ENCODE measurements at places on chromosomes 4 and X. TPM values are rescaled to one million over a fixed set of nuclear protein-coding genes. Genes with fewer than 3 reads are reported as not detected.

The DDIT4L gene
- 6.3 TPM for total RNA-seq

GRCh38 chrX:153164733-153165132 is 14.4 kb upstream of the MAGEA1 start:
- no peaks in the 10 kb centered on the region for H3K27me3 ChIP-seq
- no peak overlapping the region for H3K4me3 ChIP-seq
- H3K4me1 ChIP-seq, result no peaks in the 10 kb centered on the region

GRCh38 chr4:114193624-114194399 is 214.4 kb upstream of the ARSJ start:
- no peak overlapping the region for H3K27ac ChIP-seq
- H3K4me3 ChIP-seq, result no peak overlapping the region
- no peaks in the 10 kb centered on the region for H3K36me3 ChIP-seq
- H3K4me1 ChIP-seq, result no peaks in the 10 kb centered on the region

The TADA2B gene
- total RNA-seq, result 13.3 TPM

- H3K4me1 ChIP-seq, result no peaks in the 10 kb centered on the region
- H3K4me3 ChIP-seq, result no peak overlapping the region
- H3K27me3 ChIP-seq, result no peaks in the 10 kb centered on the region
- H3K36me3 ChIP-seq, result no peaks in the 10 kb centered on the region
- H3K27ac ChIP-seq, result no peak overlapping the region
- DNase-seq, result no peak
These were observed 17.1 kb downstream of the RPS6KA6 start for GRCh38 chrX:84170931-84171330.

DNA sequence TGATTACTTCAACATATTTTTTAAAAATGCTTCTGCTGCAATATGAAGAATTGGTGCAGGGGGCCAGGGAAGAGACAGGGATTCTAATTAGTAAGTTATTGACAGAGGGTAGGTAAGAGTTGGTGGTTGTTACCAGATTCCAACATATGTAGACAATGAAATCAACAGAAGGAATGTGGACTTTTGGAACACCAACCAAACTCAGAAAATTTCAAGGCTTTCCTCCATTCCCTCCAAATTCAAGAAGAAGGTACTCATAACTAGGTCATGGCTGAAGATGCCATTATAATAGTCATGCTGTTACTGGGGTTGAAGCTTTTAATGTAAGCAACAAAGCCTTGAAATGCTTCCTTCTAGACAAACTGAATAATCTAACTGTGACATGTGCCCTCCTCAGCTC is 22.9 kb upstream of the CXCL13 start:
- no peaks in the 10 kb centered on the region for H3K36me3 ChIP-seq
- peaks cover 25% of the 10 kb centered on the region for H3K4me1 ChIP-seq
- no peak overlapping the region for H3K4me3 ChIP-seq
- H3K27me3 ChIP-seq, result no peaks in the 10 kb centered on the region

- DNase-seq, result no peak
- no peaks in the 10 kb centered on the region for H3K27me3 ChIP-seq
- H3K4me1 ChIP-seq, result no peaks in the 10 kb centered on the region
- H3K4me3 ChIP-seq, result no peak overlapping the region
- no peaks in the 10 kb centered on the region for H3K36me3 ChIP-seq
These were observed 42.9 kb downstream of the FRAS1 start for GRCh38 chr4:78100060-78100459.

The NDST4 gene
- total RNA-seq, result 2.2 TPM

DNA sequence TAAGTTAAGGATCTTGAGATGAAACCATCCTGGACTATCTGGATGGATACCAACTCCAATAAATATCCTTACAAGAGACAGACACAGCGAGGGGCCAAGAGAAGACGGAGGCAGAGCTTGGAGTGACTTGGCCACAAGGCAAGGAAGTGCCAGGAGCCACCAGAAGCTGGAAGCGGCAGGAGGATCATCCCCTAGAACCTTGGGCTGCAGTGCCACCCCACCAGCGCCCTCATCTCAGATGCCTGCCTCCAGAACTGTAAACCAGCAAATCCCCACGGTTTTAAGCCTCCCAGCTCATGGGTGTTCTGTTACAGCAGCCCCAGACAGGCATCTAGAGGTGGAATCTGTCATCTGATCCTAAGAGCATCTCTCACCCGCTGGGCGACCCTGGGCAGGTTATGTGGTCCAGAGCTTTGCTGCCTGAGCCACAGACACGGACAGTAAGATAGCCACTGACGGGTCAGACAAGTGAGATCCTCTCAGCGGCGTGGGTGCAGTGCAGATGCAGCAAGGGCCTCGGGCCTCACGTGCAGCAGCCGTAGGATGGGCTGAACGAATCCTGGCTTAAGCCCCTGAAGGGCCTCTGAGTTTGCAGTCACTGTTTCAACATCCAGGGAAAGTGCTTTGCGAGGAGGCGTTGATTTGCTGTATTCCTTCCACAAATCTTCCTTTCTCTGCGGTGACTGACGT is 25.1 kb upstream of the MXD4 start:
- H3K36me3 ChIP-seq, result peaks cover 4% of the 10 kb centered on the region
- no peaks in the 10 kb centered on the region for H3K27me3 ChIP-seq
- no peak overlapping the region for H3K27ac ChIP-seq
- peak; percentile 9 for DNase-seq

- no peak overlapping the region for H3K27ac ChIP-seq
- DNase-seq, result no peak
- H3K27me3 ChIP-seq, result no peaks in the 10 kb centered on the region
- H3K36me3 ChIP-seq, result no peaks in the 10 kb centered on the region
These were observed 214.6 kb downstream of the PALLD start for GRCh38 chr4:168711197-168712140.

DNA sequence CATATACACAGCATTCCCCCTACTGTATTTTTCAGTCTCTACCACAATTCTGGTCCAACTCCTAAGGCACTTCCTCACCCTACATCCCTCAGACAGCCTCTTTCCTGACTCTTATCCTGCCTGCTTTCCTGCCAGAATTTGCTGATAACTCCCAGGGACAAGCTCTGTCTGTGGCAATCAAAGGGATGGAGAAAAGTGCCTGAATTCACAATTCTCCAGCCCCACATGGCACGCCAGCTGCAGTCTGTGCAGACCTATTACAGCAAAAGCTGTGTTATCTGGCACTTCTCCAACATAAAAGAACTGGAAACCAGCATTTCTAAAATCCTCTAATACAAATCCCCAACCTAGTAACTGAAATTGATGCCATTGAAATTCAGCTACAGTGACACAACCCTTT is 404.8 kb downstream of the KLHL13 start:
- H3K36me3 ChIP-seq, result no peaks in the 10 kb centered on the region
- H3K4me1 ChIP-seq, result no peaks in the 10 kb centered on the region
- H3K27me3 ChIP-seq, result no peaks in the 10 kb centered on the region
- no peak overlapping the region for H3K27ac ChIP-seq
- DNase-seq, result no peak

- no peaks in the 10 kb centered on the region for H3K36me3 ChIP-seq
- no peaks in the 10 kb centered on the region for H3K4me1 ChIP-seq
- H3K27me3 ChIP-seq, result no peaks in the 10 kb centered on the region
These were observed at the start of gene ENPP6 for GRCh38 chr4:184217634-184218033. Gene ENPP6 (minus strand): TSS chr4:184217873. CDS start chr4:184217819, 54 bp downstream.

The MAD2L1 gene
- 3.3 TPM for total RNA-seq

The MAGEB2 gene
- not detected for total RNA-seq

DNA sequence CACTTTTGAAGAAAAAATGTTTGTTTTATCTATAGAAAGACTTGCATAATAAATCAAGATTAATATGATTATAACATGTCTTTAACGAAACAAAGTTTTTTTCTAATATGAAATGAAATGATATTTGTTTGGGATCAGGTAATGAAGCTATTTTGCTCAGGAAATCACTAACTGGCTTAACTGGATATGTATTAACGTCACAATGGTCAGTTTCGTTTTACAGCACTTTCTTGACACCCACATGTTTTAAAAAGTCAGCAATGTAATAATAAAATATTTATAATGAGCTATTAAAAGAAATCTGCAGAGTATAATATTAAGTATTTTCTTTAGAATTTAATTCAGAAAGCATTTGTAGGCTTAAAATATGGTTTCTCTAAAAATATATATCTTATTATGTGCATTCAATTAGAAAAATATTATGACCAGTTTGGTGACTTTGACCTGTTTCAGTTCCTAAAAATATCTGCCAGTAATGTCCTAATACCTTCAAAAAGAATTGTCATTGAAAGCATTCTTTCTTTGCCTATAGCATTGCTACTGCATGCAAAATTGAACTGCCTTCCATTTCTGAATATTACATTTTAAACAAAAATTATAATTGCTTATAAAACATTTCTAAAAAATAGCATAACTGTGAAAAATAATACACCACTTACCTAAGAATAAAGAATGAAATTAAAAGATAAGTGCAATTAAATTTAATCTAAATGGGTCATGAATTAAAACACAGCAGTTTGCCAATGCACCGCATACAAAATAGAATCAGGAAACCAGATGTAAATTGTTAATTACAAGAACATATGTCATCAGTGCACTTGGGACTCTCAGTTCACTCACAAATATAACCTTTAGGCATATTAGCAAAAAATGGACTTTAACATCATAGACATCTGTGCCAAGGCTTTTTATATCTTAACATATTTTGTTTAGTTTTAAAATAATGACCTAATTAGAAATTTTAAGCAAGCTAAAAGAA is 31.6 kb downstream of the TIGD2 start:
- no peak for DNase-seq
- no peaks in the 10 kb centered on the region for H3K4me1 ChIP-seq
- no peak overlapping the region for H3K4me3 ChIP-seq
- H3K27ac ChIP-seq, result no peak overlapping the region
- H3K36me3 ChIP-seq, result no peaks in the 10 kb centered on the region

- peaks cover 8% of the 10 kb centered on the region for H3K27me3 ChIP-seq
- H3K36me3 ChIP-seq, result no peaks in the 10 kb centered on the region
- H3K4me1 ChIP-seq, result no peaks in the 10 kb centered on the region
These were observed 5.0 kb downstream of the GPC3 start for GRCh38 chrX:133980406-133980805.

The FHDC1 gene
- 2.2 TPM for total RNA-seq

The GPM6B gene
- total RNA-seq, result 251 TPM

The POLA1 gene
- total RNA-seq, result 14.7 TPM

The IL1RAPL2 gene
- total RNA-seq, result not detected

DNA sequence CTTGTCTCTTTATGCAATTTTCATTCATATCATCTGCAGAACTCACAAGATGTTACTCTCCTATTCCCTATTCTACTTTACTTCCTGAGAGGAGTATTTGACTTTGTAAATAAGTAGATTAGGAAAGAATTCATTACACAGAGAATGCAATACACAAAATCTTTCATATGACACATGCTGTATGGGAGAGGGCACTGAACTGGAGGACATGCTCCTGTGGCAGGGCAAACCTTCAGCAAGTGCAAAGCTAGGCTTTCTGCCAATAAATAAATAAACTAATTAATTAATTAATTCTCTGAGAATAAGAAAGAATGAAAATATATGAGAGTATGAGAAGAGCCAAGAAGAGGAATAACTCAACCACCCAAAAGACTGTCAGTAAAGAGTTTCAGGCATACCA is 33.9 kb downstream of the THAP9 start:
- H3K4me1 ChIP-seq, result no peaks in the 10 kb centered on the region
- no peak overlapping the region for H3K27ac ChIP-seq
- no peaks in the 10 kb centered on the region for H3K36me3 ChIP-seq
- H3K4me3 ChIP-seq, result no peak overlapping the region
- DNase-seq, result no peak

DNA sequence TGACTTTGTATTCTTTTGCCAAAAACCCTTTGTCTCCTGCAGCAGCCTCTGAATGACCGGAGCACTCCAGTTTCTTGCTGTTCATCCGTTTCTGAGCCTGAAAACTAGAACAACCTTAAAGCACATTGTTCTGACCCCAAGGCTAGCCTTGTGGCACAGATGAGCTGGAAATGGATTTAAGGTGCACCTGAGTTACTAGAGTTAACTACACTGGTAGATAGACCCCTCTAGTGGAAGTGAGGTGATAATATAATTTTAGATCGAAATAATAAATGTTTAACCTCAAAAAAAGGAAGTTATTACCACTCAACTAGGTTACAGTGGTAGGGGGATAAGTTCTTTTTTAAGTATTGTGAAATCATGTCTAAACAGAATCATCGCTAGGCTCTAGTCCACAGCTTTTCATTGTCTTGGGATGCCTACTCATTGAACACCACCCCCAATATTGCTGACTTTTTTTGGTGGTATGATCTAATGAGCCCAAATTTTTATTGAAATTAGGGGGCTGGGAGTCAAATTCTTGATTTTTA is 2.7 kb downstream of the PLS3 start:
- DNase-seq, result no peak
- H3K27me3 ChIP-seq, result no peaks in the 10 kb centered on the region
- H3K4me3 ChIP-seq, result no peak overlapping the region
- no peaks in the 10 kb centered on the region for H3K36me3 ChIP-seq

DNA sequence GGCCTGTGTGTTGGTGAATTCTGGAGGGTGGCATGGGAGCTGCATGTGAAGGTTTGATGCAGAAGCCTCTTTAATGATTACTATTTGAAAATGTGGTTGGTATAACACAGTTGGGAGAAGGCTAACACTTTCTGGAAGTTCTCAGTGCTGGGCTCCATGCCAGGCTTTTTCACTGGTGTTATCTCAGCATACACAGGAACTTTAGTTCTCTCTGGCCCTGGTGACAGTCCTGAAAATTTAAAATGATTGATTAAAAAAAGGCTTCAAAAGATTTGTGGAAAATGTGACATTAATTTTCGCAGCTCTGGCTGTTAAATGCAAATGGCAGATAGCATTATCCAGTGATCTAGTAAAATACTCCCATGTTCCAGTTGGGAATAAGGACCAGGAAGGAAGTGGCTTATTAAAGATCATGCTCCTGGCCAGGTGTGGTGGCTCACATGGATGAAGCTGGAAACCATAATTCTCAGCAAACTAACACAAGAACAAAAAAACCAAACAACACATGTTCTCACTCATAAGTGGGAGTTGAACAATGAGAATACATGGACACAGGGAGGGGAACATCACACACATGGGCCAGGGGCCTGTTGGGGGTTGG is 36.6 kb downstream of the DIPK2B start:
- no peaks in the 10 kb centered on the region for H3K27me3 ChIP-seq
- H3K4me3 ChIP-seq, result no peak overlapping the region
- DNase-seq, result no peak
- H3K36me3 ChIP-seq, result no peaks in the 10 kb centered on the region
- no peaks in the 10 kb centered on the region for H3K4me1 ChIP-seq
- H3K27ac ChIP-seq, result no peak overlapping the region

DNA sequence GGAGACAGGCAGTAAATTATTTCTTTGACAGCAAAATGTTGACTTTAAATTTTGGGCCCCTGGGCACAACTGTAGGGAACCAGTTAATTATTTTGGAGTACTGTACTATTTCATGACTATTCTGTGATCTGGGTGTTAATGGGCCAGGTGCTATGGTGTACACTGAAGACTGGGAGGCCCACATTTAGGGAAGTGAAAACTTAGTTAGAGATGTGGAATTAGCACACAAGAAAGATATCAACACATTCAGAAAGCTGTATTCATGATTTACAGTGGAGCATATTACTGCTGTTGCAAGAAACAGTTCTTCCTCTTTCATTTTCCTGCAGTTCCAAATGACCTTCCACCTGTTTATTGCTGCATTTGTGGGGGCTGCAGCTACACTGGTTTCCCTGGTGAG is 12.4 kb downstream of the PLP1 start:
- peaks cover 21% of the 10 kb centered on the region for H3K4me1 ChIP-seq
- no peaks in the 10 kb centered on the region for H3K36me3 ChIP-seq
- no peak overlapping the region for H3K27ac ChIP-seq
- H3K27me3 ChIP-seq, result no peaks in the 10 kb centered on the region

GRCh38 chrX:45422216-45422925 is 221.7 kb upstream of the DIPK2B start:
- no peaks in the 10 kb centered on the region for H3K27me3 ChIP-seq
- H3K4me3 ChIP-seq, result no peak overlapping the region
- no peaks in the 10 kb centered on the region for H3K36me3 ChIP-seq
- no peak overlapping the region for H3K27ac ChIP-seq
- H3K4me1 ChIP-seq, result no peaks in the 10 kb centered on the region

- no peaks in the 10 kb centered on the region for H3K27me3 ChIP-seq
- H3K4me1 ChIP-seq, result no peaks in the 10 kb centered on the region
- H3K36me3 ChIP-seq, result no peaks in the 10 kb centered on the region
- H3K27ac ChIP-seq, result no peak overlapping the region
- no peak for DNase-seq
- H3K4me3 ChIP-seq, result no peak overlapping the region
These were observed 41.2 kb downstream of the OTOP1 start for GRCh38 chr4:4185528-4185927.

Measured in tibial nerve (tissue), 4 donors.